ENCODE measurements at places on chromosomes 1 and 21.

GRCh38 chr1:157136133-157136532 is 2.1 kb downstream of the ETV3 start:
- no peak for DNase-seq

DNA sequence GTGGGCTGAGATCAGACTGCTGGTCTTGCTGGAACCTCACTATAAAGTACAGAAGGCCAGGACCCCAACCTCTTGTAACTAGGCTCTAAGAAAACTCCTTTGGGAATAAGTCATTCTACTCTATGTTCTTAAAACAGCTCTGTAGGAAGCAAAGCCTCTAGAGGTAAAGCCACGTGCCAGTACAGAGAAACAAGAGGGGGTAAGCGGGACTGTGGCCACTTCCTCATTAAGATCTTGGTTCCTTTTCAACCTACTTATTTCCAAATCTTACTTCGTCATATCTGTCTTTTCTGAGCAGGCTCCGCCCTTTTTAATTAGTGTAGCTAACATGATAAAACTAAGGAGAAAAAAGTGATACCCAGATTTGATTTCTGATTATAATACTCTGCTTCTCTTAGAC is 3.8 kb downstream of the NCSTN start:
- DNase-seq: no peak

DNA sequence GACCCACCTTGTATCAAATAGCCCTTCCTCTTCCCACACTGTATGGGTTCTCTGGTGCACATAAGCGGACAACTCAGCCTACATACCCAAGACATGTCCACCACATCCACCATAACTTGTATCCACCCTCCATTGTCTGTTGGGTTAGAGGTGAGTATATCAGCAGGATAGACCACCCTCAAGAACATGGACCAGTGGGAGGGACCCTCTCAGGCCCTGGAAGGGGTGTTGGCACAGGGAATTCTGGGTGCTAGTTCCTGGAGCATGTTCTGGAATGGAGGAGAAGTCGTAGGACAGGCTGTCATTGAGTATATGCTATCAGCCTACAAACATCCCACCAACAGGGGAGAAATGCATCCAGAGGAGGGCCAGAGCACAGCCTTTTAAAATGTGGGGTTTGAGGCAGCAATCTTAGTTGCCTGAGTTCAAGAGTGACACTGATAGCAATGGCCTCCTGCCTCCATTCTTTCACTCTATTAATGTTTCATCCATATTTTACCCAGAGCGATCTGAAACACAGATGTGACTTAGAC is 7.5 kb downstream of the CD55 start:
- no peak for DNase-seq

DNA sequence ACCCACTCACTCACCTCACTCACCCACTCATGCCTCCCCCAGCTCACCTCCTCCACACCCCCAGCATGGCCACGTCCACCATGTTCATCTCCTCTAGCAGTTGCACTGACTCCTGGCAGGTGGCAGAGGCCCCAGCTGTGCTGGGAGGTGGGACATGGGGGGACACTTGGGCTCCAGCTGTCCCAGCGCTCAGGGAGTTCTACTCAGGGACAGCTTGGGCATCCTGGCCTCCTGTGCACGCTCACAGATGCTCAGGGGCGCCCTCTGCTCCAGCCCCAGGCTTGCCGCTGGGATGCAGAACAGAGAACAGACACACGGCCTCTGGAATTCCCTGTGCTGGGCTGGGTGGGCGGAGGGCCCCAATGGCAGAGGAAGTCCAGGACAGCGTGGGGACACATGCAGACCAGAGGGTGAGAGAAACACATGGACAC is 5.2 kb downstream of the KRTAP10-8 start:
- DNase-seq: no peak
